Lung (tissue), 17 donors: ENCODE measurements at places on chromosomes 7 and 10. TPM values are rescaled to one million over a fixed set of nuclear protein-coding genes. Genes with fewer than 3 reads are reported as not detected.

GRCh38 chr7:40979296-40979695 lies 723.6 kb downstream of the INHBA start:
- DNase-seq: no peak

DNA sequence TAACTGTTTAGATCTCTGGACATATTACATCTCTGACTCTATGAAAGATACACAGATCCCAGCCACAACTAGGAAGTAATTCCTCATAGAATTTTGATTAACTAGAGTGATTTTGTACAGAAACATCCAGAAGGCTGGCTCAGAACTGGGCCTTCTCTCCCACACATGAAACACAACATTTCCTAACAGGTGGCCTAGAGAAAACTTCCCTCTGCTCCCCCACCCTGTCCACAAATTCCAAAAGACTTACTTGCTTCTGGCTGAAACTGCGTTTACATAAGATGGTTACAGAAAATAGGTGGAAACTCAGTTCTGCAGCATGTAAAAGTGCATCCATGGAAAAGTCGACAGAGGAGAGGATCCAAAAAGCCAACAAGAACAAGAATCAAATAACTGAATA lies 132.9 kb downstream of the FZD1 start:
- DNase-seq: no peak

GRCh38 chr7:128307061-128307460 lies 36.6 kb downstream of the RBM28 start:
- no peak for DNase-seq

DNA sequence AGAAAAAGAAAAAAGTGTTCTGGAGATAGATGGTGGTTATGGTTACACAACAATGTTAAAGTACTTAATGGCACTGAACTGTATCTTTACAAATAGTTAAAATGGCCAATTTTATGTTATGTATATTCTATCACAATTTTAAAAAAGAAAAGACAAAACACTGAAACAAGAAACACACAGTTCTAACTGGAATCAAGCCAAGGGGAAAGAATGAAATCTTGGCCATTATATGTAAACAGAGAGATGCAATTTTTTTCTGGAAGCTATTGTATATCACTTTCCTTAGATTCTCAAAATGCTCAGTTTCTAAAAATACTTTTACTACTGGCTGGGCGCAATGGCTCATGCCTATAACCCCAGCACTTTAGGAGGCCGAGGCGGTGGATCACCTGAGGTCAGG lies 4.1 kb downstream of the COA1 start:
- DNase-seq: no peak

DNA sequence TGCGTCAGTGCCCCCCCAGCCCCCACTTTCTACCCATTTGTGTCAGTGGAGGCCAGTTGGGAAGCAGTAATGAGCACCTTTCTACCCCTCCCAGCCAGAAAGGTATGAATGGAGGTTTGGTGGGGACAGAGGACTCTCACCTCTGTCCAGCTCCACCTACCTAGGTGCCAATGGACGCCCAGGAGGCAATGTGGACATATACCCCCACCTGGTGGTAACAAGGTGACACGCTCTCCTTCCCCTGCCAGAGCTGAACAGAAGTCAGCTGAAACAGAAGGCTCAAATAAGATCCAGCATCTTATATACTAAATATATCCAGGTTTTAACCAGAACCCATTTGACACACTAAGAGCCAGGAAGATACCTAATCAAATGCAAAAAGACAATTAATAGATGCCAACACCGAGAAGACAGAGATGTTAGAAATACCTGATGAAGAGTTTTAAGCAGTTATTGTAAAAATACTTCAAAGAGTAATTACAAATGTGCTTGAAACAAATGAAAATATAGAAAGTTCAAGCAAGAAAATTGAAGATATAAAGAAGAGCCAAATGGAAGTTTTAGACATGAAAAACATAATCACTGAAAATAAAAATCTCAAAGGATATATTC lies 18.4 kb upstream of the SORCS3 start:
- DNase-seq: no peak

Gene IL15RA
- 25.5 TPM for polyA plus RNA-seq

DNA sequence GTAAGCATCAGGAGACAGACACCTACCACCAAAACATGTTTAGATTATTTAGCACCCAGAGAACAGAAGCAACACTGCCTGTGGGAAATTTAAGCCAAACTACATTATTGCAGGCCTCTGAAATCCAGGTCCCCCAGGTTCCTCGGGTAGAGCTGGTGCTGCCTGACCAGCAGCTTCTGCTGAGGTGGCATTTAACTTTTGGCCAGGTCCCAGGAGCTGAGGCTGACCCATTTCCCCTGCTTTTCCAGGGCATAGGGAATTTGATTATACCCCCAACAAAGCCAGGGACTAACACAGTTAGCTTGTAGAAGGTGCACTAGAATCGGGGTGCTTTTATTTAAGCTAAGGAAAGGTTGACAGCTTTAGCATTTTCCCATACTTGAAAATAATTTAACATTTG lies 4.7 kb downstream of the LRRC4 start:
- DNase-seq: no peak

Gene NUDT5
- polyA plus RNA-seq: 54.7 TPM

Gene SPACDR
- 0.54 TPM for polyA plus RNA-seq

Gene GHRHR
- 0.38 TPM for polyA plus RNA-seq

DNA sequence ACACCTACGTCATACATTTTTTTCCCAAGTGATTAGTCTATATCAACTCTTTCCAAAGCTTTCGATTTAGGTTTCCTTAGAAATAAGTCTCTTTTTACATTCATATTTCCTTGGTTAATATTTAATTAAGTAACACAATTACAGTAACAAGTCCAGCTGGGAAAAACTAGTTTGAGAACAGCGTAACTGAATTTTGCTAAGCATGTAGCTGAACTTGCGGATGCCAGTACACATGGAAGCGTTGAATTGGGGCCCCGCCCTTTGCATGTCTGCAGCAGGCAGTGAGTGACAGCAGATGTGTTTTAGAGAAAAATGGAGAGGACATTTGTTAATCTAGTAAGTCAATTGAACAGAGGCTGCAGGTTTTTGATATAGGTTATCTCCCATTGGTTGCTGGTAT lies 72.5 kb downstream of the TAF3 start:
- no peak for DNase-seq

Gene CALCR
- polyA plus RNA-seq: 0.04 TPM

DNA sequence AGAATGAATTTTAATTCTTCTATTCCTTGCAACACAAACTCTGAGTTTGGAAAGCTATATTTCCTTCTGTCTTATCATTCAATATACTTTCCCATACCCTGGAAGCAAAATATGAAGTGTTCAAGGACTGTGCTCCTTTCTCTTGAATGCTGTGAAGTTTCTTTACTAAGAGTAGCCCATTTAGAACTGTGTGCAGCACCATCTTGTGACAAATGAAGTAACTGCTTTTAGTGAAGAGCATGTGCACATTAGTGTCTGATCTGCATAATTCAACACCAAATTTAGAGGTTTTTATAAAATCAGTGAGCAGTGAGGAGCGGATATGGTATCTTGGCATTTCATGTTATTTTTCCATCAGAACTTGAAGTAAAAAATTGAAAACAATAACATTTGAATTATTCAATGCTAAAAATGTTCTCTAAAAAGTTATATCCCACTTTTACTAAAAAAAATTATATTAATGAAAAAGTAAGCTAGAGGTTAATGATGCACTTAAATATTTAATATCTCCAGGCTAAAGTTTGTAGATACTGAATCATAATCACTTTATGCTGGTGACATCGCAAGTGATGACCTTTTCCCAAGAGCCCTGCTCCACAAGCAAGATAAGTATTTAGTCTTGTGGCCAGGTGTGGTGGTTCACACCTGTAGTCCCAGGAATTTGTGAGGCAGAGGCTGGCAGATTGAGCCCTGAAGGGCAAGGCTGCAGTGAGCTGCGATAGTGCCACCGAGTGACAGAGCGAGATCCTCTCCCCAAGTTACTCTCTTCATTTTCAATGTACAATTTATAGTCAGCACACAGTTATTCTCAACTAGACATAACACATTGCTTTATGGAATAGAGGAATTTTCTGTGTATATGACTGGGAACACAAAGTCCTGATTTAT lies 108.8 kb upstream of the PCLO start:
- peak; percentile 66 for DNase-seq

GRCh38 chr7:107118109-107118900 lies 50.5 kb upstream of the HBP1 start:
- peak; percentile 59 for DNase-seq

DNA sequence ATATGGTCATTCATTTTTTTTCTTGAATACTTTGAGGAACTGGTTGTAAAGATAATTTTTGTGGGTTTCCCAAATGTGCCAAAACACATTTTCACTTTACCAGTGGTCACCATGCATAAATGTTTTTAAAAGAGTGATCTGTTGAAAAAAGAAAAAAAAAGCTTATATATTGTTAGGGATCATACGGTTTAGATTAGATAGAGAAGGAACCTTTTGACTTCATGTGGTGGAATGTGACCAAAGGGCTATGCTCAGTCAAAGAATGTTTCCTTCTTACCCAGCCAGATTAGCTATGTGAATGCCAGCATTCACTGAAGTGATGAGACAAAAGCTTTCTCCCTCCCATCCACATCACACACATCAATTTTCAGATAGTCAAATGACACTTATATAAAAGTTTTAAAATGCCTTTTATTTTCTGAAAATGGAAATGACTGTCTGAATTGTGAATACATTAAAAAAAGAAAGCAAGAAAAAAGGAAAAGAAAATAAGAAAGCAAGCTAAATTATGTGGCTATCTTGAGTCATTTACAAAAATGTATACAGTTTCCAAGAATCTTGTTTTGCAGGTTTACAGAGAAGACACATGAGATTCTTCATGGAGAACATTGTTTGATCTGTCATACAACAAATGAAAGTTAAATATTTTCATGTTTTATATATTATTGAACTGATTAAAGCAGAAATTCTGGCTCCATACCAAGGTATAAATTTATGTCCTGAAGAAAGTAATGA lies 8.6 kb upstream of the CPED1 start:
- DNase-seq: no peak

- DNase-seq: peak; percentile 77
Measured at GRCh38 chr10:34954142-34954541, 136.0 kb downstream of the CUL2 start.

Gene NEUROG3
- not detected for polyA plus RNA-seq

DNA sequence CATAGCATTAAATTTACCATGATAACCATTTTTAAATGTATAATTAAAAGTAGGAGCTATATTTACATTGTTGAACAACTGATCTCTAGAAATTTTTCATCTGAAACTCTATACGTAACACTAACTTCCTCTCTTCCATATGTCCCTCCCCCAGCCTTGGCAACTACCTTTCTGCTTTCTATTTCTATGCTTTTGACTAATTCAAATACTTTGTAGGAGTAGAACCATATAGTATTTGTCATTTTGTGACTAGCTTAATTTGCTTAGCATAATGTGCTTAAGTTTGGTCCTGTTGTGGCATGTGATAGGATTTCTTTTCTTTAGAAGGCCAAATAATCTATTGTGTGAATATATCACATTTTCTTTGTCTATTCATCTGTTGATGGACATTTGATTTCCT lies 225.3 kb upstream of the POT1 start:
- no peak for DNase-seq

GRCh38 chr7:151657173-151657572 lies 137.5 kb upstream of the RHEB start:
- no peak for DNase-seq

- peak; percentile 3 for DNase-seq
Measured at GRCh38 chr7:34761206-34761605, 103.2 kb downstream of the NPSR1 start.

Gene PSD
- 1.1 TPM for polyA plus RNA-seq

GRCh38 chr7:130902755-130903357 lies 168.8 kb upstream of the KLF14 start:
- no peak for DNase-seq

GRCh38 chr7:2040893-2041270 lies 191.9 kb downstream of the MAD1L1 start:
- DNase-seq: no peak
